ENCODE measurements at places on chromosomes 11 and 22.

- peak; percentile 72 for DNase-seq
Observed at GRCh38 chr11:114085965-114086793, 26.7 kb downstream of the ZBTB16 start.

DNA sequence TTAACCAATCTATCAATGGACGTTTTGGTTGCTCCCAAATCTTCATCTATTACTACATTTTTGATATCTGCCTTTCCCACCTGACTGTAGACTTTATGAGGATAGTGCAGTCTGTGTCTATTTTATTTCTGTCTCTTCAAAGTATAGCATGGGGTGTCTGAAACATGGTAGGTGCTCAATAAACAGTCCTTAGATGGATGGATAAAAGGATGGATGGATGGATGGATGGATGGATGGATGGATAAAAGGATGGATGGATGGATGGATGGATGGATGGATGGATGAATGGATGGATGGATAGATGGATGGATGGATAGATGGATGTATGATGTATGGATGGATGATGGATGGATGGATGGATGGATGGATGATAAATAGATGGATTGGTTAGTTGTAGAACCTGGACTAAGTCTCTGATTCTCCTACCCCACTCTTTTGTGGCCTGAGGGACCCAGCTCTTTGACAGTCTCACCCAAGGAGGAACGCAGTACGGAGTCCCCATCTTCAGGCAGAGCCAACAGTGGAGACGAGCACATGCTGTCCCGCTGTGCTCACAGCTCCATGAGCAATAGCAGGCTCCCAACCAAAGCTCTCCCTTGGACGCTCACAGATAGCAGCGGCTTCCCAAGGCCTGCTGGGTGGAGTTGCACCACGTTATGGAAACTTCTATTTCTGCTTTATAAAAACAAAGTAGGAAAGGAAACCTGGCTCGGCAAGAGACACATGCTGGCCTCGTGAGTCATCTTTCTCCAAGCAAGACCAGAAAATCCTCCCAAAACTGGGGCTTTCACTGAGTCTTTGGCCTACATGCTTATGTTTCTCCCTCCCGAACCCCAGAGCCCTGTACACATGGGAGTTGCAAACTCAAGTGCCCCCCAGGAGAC, 448.0 kb downstream of the MIAT start:
- DNase-seq = no peak

GRCh38 chr22:22738959-22739585, 94.7 kb downstream of the GGTLC2 start:
- no peak for DNase-seq

GRCh38 chr11:85295694-85296271, 331.4 kb downstream of the DLG2 start:
- no peak for DNase-seq

GRCh38 chr22:45130891-45131290, 32.8 kb upstream of the NUP50 start:
- no peak for DNase-seq

DNA sequence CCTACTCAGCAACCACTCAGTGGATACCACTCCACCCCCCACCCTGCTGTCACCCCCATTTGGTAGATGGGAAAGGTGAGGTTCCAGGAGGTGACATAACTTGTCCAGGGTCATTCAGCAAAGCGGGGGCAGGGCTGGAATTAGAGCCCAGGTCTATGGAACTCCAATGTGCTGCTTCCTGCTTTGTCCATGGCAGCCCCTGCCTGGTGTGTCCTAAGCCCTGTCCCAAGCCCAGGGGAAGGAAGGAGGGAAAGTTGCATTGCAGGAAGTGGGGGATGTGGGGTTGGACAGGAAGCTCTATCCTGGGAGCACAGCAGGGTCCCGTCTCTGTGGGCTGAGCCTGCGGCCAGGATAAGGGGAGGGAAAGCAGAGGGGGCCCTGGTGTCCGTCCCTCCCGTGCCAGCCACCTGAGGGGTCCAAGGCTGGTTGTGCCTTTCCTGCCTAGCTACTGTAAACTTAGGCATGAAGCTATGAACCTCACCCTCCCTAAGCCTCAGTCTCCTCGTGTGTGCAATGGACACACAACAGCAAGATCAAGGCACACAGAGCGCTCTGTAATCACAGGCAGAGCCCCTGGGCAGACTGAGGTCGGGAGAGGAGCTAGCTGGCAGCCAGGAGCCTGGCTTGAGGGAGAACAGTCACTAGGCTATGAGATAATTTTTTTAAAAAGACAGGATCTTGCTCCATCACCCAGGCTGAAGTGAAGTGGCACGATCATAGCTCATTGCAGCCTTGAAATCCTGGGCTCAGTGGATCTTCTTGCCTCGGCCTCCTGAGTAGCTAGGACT, 12.9 kb downstream of the GAL3ST1 start:
- DNase-seq = no peak

GRCh38 chr11:112129656-112130055, 34.2 kb downstream of the IL18 start:
- no peak for DNase-seq

DNA sequence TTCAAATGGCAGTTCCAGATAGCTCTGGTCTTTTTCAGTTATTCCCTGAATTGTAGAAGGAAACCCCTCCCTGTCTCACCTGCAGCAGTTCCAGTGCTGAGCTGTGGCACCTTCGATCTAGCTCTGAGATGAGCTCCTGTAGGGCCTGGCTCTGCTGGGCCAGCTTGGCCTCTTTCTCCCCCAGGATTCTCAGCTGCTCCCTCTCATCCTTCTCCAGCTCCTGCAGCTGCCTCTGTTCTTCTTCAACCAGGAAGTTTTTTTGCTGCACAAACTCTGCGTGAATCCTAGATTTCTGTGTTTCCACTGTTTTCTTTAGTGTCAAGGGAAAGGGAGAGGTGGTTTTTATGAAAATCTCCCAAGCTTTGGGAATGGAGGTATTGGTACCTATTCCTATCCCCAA, 5.3 kb downstream of the TRIM21 start:
- DNase-seq = no peak
